ENCODE measurements at places on chromosomes 13 and 19. TPM values are rescaled to one million over a fixed set of nuclear protein-coding genes. Genes with fewer than 3 reads are reported as not detected.

GRCh38 chr19:22919946-22920345 is 83.0 kb downstream of the ZNF728 start:
- H3K4me1 ChIP-seq: no peaks in the 10 kb centered on the region
- H3K27ac ChIP-seq: no peak overlapping the region
- no peak for DNase-seq
- no peaks in the 10 kb centered on the region for H3K27me3 ChIP-seq
- H3K36me3 ChIP-seq: no peaks in the 10 kb centered on the region

GRCh38 chr19:35909684-35910035 is 1.6 kb upstream of the TYROBP start:
- H3K27me3 ChIP-seq: no peaks in the 10 kb centered on the region
- H3K4me3 ChIP-seq: no peak overlapping the region
- DNase-seq: no peak
- H3K4me1 ChIP-seq: peaks cover 32% of the 10 kb centered on the region

SHISA7 gene
- total RNA-seq: not detected

OR7D2 gene
- 0.05 TPM for total RNA-seq
